ENCODE measurements at places on chromosomes 5 and 9.

GRCh38 chr9:97904725-97905124, 17.6 kb downstream of the TRMO start:
- DNase-seq: no peak

- DNase-seq: no peak
Observed at GRCh38 chr5:80154749-80155148, 101.1 kb downstream of the SERINC5 start.

DNA sequence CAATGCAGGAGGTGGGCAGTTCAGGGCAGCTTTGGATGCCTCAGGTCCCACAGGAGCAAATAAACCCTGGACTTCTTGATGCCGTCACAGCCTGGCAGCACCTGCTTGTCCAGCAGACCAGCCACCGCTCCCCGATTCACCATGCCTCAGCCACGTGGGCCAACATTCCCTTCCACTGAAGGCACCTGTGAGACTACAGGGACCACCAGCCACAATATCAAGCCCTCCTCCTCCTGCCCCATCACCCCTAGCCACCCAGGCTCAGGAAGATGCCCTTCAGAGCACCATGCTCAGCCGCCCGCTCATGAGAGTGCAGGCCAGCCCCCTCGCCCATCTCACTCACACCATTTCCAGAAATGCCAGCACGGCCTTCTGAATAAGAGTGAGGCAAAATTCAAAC, 234.7 kb downstream of the SYK start:
- DNase-seq: no peak

- DNase-seq: no peak
Observed at GRCh38 chr5:126941403-126941802, 89.0 kb downstream of the MARCHF3 start.

- no peak for DNase-seq
Observed at GRCh38 chr5:68960961-68961360, 132.9 kb upstream of the SLC30A5 start.

- DNase-seq: no peak
Observed at GRCh38 chr9:133233681-133234432, 24.8 kb upstream of the OBP2B start.

- no peak for DNase-seq
Observed at GRCh38 chr5:10719965-10720364, 41.1 kb downstream of the DAP start.

DNA sequence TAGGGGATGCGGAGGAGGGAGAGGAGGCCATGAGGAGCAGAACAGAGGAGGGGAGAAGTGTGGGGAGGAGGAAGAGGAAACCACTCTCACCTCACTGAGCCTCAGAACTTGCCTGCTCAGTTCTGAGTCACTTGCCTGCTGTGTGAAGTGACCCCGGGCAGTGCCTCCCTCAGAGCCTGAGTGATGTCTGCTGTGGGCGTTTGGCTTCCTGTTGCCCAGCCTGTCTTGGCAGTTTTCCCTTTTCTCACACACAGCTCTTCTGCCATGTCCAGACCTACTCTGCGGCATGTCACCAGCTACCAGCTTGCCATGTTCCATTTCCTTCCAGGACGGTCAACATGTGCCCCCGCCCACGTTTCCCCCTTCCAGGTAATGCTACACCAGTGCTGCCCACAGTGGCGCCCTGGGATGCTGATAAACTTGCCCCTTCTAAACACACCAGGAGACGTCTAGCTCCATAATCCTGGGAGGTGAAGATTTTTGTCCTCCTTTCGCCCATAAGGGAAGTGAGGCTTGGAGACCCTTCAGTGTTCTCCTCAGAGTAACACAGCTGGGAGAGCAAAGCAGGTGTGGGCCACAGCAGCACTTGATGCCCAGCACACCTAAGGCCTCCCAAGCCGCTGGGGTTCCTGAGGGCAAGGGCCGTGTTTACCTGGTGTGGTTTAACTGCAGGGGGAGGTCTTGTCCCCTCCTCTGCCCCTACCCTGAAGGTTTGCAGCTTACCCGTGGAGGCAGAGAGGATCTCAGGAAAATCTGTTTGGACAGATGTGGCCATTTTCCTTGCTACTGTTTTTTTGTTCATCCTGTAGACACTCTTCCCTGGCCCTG, 63.8 kb upstream of the RNF130 start:
- DNase-seq: no peak

GRCh38 chr9:127905004-127905728, 5.8 kb upstream of the ST6GALNAC6 start:
- DNase-seq: no peak

DNA sequence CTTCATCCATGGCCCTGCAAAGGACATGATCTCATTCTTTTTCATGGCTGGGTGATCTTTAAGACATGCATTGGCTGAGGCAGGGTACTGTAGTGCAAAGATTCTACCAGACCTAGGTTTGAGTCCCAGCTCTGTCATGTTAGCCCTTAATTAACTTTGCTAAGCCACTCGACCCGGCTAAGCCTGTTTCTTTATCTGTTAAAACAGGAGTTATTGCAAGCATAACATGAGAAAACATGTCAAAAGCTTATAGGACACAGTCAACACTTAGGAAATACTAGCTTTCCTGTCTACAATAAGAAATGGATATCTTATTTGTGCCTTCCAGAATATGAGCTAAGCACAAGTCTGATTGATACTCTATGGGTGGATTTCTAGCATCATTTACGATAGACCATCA, 92.6 kb downstream of the RASEF start:
- DNase-seq: no peak

DNA sequence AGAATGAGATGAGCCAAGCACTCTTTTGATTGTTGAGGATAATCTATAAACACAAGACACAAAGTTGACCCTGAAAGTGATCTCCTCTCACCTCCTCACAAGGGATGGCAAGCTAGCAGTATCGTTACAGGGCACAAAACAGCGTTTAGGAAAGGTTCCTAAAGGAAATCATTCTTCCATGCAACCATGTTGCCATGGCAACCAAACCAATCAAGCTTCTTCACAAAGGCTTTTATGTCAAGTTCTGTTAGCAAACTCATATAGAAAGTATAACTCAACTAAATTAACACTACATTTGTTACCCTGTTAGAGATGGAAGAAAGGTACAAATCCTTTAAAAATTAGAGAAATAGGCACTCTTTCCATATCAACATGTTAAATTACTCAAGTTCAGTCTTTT, 1016.8 kb upstream of the DMAC1 start:
- no peak for DNase-seq

- no peak for DNase-seq
Observed at GRCh38 chr5:137500615-137501225, 1.6 kb upstream of the SPOCK1 start.

- no peak for DNase-seq
Observed at GRCh38 chr9:96177005-96177718, 124.8 kb downstream of the HSD17B3 start.

GRCh38 chr9:135310134-135310533, 169.4 kb upstream of the PPP1R26 start:
- no peak for DNase-seq

- DNase-seq: no peak
Observed at GRCh38 chr5:136128481-136128880, 4.2 kb upstream of the SMAD5 start.

- no peak for DNase-seq
Observed at GRCh38 chr5:151023651-151024050, 3.3 kb downstream of the GPX3 start.

DNA sequence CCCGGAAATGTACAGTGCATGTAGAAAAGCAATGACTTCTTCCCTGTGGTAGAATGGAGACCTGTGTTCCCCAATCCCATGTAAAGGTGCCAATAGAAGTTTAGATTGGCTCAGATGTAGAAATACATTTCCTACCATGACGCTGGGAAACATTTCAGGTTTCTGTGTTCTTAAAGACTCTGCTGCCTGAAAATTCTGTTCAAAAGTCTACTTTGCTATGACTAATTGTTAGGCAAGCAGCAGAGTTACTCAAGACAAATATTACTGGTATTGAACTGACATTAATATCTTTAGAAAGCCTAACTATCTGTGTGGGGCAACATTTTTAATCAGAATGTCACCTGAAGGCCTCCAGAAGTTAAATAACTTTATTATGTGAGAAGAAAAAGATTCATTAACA, 75.5 kb upstream of the ELL2 start:
- DNase-seq: no peak

- no peak for DNase-seq
Observed at GRCh38 chr9:78777747-78778146, 480.8 kb downstream of the PSAT1 start.

DNA sequence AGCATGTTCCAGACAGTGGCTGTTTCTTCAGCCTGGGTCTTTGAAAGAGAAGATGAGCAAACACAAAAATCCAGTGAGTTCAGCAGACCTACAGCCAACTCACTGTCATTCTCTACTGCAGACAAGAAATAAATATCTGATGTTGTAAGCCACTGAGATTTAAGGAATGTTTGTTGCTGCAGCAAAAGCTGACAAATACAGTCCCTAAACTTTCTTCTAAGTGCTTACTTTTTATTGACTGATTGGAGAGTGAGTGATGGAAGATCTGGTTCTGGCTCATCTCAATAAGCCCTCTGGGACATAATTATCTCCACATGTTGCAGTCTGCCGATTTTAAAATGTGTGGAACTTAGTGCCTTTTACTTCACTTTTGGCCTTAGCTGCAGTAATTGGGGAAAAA, 69.9 kb upstream of the LMNB1 start:
- no peak for DNase-seq

- no peak for DNase-seq
Observed at GRCh38 chr9:85431339-85432102, 310.2 kb downstream of the AGTPBP1 start.

DNA sequence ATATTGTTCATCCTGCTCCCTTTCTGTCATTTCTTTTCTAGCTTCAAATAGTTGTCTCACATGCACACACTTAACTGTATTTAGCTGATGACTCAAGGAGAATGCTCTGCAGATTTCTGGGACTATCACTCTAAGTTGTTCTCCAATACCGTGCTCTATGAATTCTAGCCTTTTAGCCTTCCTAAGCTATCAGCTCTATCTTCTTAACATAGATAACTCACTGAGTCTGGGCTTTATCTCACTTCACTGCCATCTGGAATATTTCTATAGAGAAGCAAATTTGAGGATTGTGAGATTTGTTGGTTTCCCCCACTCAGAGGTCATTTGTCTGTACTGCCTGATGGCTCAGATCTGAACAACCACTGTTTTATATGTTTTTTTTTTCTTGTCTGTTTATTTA, 369.7 kb downstream of the TUSC1 start:
- no peak for DNase-seq

DNA sequence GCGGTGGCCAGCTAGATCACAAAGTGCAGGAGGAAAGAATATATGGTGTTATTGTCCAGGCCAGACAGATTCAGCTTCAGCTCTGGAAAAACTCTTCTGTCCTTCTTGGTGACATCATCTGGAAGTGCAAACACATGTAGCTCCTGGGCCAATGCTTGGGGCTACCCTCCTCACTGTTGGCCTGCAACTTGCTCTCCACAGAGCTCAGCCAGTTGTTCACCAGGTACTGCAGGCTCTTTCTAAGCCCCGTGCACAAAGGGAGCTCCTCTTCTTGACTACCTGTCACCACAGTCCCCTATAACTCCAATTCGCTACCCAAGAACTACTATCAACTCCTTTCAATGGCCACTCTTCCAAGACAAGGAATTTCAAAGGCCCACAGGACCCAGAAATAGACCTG, 1175.9 kb upstream of the CDH9 start:
- DNase-seq: no peak

DNA sequence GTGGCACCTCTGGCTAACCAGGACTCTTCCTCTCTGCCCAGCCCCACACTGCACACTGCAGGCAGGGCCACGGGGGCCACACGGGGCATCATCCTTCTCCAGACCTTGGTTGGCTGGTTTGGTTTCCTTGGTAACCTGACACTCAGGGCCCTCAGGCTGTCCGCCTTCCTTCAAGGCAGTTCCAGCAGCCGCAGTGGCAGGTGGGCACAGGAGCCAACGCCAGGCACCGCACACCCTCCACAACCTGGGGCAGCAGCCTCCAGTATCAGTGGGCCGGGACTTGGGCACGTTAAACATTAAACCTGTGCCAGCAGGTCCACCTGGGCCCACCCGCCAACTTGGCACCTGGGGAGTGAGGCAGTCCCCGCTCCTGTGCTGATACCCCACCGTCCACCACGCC, 1.9 kb downstream of the NPDC1 start:
- no peak for DNase-seq

DNA sequence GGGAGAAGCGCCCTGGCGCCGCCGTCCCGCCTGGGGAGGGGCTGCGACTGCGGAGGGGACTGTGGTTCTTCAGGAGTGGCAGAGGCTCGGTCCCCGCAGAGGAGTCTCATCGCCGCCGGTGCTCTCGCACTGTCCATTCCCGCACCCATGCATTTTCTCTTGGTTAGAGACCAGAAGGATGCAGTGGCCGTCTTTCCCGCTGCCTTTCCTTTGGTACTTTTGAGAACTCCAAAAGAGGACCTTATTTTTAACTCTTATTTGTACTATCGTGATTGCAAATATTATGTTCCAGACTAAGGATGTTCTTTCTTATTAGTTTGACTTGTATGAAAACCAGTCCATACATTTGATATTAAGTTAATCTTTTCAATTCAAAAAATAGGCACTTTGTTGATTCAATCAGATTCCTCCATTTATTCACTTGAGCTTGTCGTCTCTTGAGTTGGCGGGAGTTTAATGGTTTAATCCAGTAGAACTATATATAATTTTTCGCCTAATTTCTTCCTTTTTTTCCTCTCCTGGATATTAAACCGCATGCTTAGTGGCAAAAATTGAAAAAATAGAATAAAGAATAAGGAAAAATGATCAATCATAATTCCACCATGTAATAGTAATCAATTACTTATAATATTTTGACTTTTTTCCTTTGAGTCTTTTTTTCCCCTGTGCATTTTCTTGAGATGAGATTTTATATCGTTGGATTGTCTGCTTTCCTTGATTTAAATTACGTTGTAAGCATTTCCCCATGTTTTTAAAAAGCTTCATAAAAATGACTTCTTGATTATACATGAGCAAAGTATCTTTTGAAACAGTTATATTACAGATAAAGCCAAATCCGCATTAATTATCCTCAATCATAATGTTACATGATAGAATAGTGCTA, 861 bp downstream of the ZFYVE16 start:
- no peak for DNase-seq

DNA sequence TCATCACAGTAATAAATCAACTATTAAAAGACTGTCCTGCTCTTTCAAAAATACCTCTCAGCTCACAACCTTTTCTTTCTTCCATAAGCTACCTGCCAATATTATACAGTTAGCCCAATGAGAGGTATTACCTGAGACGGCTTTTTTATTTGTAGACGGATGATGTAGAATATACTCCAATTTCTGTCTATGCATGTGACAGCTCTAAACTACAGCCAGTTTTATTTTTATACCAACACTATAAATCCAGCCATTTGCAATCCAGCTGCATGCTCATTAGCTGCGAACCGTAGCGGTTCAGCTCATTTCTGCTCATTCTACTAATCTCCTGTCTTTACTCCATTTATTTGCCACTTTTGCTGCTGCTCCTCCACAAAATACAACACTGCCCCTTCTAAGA, 51.2 kb downstream of the TBCA start:
- no peak for DNase-seq

- no peak for DNase-seq
Observed at GRCh38 chr5:167943343-167943742, 348.1 kb upstream of the WWC1 start.

All from NCI-H1048 (cell line).